ENCODE measurements at places on chromosomes 1 and 21.

- DNase-seq = peak; percentile 91
Measured at GRCh38 chr1:29991025-29991424, 732.4 kb downstream of the MATN1 start.

DNA sequence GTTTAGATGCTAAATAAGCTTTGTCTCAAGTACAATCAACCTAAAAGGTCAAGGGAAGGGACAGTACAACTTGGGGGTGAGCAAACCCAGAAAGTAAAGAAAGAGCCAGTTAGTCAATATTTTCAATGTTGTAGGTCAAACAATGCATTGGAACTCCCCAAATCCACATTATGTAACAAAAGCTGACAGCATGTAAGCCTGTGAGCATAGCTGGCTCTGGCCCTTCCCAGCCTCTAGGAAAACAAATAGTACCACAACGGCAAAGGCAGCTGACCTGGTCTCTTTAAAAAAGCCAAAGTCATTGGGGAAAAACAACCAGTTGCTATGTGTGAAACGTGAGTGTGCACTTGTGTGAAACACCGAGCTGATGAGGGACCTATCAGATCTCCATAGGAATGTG, 3.4 kb downstream of the CBR1 start:
- DNase-seq = no peak

- DNase-seq = no peak
Measured at GRCh38 chr1:209391792-209392191, 191.7 kb upstream of the CAMK1G start.

- DNase-seq = no peak
Measured at GRCh38 chr1:18714404-18715175, 83.9 kb downstream of the PAX7 start.

DNA sequence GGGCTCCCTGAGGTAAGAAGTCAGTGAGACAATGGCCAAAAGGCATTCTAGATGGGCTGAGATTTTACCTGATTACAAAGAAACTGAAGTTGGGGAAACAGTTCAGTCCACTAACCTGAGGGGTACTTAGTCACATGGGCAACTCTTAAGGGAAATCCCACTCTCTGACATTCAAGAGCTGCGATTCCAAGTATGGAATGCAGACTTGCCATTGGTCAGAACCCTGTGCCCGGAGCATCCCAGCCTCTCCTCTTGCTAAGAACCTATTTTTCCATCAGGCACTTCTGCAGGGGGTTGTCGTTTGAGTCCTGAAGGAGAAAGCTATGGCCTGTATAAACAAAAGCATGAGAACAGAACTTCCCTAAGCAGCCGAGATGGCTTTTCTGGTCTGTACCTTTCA, 434.9 kb upstream of the DAB1 start:
- DNase-seq = peak; percentile 14

GRCh38 chr1:182791281-182792179, 2.0 kb downstream of the NPL start:
- DNase-seq = no peak

DNA sequence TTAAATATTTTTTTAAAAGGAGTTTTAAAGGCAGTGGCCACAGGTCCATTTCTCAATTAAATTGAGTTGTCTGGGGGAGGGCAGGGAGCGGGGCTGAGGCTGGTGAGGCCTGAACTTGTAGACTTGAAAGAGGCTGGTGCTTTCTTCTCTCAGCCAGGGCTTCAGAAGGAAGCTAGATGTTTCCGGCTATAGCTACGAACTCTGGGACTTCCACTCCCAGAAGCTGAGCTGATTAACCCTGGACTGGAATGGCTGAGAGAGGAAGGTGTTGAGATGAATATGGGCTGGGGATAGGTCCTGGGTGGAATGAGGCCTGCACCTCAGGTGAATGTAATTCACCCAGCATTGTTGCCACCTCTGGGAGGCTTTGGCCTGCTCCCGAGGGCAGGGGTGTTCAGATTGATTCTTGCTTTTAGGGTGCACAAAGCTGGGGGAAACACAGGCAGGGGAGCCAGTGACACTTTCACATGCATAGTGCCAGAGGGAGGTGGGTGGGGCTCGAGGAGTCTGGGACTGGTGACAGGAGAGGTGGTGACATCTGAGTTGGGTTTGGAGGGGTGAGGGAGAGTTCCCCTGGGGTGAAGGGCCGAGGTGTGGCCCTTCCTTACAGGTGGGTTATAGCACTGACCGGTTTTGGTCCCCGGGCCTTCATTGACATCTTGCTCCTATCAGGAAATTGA, 18.2 kb downstream of the LDLRAP1 start:
- no peak for DNase-seq

GRCh38 chr1:19489996-19490395, 4.7 kb upstream of the CAPZB start:
- no peak for DNase-seq

DNA sequence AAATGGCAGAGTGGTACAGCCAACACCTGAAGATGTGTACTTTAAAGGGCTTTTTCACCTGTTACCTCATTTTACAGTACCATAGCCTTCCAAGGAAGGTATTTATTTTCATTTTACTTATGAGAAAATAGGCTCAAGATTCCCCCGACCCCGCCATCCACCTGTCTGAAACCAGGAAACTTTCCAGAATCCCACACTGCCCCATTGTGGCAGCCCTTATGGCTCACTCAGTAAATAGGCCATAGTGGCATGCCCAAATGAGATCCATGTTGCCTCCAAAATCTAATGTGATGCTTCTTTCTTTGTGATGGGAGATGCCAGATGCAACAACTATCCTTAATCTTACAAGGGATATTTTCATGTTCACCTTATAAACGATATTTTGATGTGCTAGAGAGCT, 97.8 kb downstream of the EBNA1BP2 start:
- peak; percentile 55 for DNase-seq
